ENCODE measurements at places on chromosomes 13 and 19.

- no peak for DNase-seq
Measured at GRCh38 chr19:13071444-13072187, 31.0 kb downstream of the LYL1 start.

GRCh38 chr13:106911020-106911419 lies 343.1 kb upstream of the ARGLU1 start:
- no peak for DNase-seq

- no peak for DNase-seq
Measured at GRCh38 chr13:78875792-78876580, 217.0 kb upstream of the OBI1 start.

DNA sequence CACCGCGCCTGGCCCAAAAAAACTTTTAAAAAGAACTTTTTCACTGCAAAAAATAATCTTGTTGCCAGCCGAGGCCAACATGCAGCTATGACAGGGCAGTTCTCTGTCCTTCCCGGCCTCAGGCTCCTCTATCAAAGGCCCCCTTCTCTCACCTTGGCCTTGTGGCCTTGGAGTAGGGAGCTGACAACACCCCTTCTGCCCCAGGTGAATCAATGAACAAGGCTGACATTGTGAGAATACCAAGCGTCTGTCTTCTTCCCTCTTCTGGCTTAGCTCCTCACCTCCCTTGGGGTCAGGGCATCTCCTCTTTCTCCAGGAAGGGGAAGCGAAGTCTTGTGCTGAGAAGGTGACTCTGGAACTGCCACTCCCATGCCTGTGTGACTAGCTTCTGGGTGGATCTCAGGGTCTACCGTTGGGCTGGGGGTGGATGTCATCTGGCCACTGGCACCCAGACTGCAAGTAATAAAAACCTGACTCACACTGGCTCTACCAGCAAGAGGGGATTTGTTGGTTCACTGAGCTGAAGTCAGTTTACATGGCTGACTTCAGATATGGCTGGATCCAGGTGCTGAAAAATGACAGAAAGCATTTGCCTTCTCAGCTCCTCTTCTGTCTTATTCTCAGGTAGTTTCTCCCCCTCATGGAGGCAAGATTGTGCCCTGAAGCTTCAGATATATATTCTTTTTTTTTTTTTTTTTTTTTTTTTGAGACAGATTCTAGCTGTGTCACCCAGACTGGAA lies 6.3 kb downstream of the C19orf38 start:
- DNase-seq, result peak; percentile 73

DNA sequence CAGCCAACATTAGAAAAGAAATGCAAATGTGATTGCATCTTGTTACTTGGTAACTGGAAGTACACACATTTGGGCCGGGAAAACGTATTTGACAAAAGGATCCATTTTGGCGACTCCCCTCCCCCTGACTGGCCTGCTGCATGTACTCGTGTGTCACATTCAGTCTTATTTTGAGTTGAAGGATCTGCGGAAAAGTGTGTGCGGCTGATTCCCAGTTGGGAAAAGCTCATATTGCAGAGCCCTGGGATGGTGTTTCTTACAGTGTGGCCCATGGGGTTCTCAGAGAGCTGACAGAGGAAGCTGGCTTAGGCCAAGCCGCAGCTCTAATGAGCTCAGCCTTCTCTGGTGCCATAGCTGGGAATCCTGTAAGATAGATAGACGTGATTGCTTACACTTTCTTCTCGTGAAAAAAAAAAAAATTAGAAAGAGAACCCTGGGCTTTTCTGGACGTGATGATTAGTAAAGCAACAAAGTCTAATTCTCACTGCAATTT lies 170.3 kb upstream of the ARGLU1 start:
- DNase-seq, result no peak

GRCh38 chr13:50581586-50582196 lies 261.8 kb downstream of the DLEU7 start:
- no peak for DNase-seq

DNA sequence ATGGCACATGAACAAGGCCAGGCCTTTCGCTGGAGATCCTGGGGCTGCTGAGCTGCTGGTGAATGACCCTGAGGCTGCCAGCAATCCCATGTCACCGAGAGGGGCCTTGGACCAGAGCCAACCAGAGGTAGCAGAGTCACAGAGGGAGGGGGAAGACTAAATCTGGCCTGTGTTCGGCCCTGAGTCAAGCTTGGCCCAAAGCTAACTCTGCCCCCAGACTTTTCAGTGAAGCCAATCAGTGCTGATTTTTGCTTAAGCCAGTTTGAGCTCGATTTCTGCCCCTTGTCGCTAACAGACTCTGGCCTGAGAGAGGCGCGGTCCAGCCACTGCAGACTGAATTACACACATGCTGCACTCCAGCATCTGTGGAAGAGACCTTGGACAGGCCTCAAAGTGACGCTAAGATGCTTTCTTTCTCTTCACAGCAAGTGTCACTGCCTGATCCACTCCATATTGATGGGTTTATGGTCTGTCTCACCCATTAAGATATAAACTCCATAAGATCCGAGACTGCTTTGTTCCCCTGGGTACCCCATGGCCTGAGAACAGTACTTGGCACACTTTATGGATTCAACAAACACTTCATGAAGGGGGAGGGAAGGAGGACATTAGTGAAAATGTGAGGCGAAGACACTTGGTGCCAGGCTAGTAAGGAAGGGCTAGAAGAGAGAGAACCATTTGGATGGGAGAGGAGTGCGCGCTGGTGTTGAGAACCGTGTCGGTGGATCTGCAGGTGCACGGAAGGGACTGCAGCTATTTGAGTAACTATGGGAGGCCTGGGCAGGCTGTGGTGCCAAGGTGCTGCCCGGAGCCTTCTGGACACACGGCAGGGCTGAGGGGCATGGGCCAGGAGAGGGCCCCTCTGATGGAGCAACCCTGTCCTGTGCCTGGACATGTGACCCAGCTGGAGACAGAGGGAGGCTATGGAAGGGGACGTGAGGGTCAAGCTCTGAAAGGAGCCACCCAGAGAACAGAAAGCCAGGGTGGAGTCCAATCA lies 17.6 kb downstream of the RANBP3 start:
- no peak for DNase-seq

DNA sequence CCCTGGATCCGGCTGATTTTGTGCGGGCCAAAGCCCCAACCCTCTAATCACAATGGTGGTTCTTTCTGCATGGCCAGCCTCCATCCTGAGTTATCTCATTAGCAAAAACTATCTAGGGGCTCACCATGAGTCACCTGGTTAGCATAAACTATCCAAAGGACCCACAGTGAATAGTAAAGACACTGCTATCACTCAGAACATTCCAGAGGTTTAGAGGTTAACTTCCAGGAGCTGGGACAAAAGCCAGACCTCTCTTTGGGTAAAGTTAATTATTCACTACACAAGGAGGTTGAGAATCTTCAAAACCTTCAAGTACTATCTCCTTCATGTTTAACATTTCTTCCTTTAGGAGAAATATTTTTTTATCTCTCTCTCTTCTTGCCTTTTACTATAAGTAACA lies 18.8 kb upstream of the PPP5C start:
- DNase-seq, result no peak

DNA sequence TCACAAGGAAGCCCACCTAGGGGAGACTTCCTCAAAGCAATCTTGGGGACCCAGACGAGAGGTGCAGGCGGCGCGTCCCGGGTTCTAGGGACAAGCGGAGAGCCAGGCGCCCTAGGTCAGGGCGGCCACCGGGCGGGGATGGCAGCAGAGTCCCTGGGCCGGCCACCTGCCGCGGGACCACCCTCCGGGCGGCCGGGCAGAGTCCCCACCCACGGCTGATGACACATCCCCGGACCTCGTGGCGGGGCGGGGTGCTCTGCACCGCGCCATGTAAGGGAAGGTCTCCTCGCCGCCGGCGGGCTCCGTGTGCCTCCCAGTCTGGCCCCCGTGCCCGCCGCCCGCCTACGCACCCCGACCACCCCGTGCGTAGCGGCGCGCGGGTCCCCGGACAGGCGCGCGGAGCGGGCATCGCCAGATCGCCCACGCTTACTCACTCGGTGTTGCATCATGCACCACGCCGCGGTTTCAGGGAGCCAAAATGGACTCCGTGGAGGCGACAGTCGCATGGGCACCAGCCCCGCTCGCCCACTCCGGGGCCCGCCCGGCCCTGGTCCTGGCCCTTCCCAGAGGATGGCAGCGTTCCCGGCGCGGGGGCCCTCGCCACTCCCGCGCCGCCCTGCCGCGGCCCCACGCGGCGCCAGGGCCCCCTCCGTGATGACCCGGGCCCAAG lies 643 bp downstream of the SLC7A1 start:
- peak; percentile 77 for DNase-seq

DNA sequence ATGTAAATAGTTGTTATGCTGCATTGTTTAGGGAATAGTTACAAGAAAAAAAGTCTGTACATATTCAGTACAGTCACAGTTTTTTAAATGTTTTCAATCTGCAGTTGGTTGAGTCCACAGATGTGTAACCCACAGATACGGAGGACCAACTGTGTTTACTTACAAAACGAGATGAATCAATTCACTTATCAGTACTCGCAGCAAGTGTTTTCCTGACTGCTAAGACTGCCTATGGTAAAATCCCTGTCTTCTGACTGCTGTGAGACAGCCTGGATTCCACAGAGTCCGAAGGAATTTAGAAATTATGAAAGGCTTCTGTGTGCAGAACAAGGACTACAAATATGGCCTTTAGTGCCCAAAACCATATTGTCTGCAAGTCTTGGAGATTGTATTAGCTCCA lies 45.7 kb upstream of the C1QTNF9 start:
- DNase-seq, result no peak

DNA sequence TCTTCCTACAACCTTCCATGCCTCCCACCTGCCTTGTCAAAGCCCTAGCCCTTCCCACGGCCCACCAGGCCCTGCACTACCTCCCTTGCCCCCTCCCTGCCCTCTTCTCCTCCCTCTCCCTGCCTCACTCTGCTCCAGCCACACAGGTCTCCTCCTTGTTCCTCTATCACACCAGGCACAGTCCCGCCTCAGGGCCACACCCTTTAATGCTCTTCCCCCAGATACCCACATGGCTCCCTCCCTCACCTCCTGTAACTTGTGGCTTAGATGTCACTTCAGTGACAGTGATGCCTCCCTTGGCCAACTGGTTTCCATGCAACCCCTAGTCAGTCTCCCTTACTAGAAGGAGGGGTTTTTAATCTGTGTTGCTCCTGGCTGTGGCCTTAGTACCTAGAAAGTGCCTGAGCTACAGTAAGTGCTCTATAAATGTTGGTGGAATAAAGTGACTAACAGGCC lies 1.3 kb downstream of the SIRT6 start:
- DNase-seq, result no peak

- no peak for DNase-seq
Measured at GRCh38 chr13:105814219-105814901, 721.1 kb downstream of the EFNB2 start.

- DNase-seq, result no peak
Measured at GRCh38 chr13:28100150-28101121, at the start of gene FLT3. FLT3 (minus strand) TSS chr13:28100576; CDS start chr13:28100510, 66 bp downstream.

DNA sequence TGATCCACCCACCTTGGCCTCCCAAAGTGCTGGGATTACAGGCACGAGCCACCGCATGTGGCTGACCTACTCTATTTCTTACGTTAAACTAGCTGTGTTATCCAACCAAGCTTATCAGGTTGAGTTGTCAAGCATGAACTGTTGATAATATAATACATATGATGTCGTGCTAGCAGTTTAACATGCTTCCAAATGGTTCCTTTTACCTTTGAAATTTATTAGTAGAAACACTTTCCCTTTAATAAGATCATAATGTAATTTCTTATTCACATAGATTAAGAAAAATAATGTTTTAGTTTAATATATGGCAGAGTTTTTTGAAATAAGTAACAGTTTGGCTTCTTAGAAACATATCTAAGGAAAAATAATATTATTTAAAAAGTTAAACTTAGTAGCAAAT lies 34.4 kb upstream of the VWA8 start:
- no peak for DNase-seq

DNA sequence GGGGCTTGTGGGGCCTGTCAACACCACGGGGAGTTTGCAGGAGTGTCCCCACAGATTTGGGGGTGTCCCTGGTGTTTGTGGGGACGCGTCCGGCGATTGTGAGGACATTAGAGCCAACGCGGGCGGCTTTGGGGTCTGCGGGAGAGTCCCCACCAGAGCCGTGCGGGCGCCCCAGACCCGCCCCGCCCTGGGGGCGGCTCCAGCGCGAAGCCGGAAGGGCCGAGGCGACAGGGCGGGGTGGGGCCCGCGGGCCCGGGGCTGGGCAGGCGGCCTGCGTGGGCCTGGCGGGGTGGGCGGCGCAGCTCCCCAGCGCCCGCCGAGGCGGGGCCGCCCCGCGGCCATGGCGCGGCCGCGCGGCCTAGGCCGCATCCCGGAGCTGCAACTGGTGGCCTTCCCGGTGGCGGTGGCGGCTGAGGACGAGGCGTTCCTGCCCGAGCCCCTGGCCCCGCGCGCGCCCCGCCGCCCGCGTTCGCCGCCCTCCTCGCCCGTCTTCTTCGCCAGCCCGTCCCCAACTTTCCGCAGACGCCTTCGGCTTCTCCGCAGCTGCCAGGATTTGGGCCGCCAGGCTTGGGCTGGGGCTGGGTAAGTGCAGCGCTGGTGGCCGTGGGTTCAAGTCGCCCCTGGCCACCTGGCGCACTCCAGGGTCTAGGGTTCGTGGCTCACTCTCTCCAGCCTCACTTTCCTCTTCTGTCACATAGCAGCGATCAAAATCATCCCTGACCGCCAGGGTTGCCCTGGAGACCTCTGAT lies 10.3 kb downstream of the PDE4A start:
- peak; percentile 56 for DNase-seq

- no peak for DNase-seq
Measured at GRCh38 chr13:97568850-97569249, 134.9 kb downstream of the RAP2A start.

- peak; percentile 67 for DNase-seq
Measured at GRCh38 chr19:1513499-1514294, 878 bp upstream of the ADAMTSL5 start.

DNA sequence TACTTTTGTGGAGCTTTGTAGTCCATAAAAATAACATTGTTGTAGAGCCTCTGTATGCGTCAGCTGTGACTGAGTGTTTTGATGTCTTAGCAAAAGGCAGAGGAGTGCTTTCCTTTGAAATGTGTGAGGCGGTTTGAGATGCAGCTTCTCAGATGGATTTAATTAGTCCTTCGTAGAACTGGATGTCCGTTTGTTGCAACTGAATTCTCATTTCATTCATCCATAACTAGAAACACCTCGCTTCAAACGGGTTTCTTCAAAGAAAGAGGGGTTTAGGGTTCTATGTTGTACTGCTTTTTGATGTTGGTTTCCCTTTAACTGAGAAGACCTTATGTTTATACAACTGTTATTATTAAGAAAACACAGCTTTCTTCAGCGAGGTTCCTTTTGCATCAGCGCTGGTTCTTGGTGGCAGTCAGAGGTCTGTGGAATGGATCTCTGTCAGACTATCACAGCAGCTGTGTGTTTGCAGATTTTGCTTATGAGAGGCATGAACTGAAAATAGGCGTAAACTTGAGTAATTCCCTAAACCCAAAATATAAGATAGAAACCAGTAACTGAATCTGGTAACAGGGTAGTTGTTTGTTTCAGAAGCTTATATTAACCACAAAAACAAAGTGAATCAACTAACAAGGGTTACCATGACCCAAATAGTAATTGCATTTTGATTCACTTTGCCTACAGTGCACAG lies 194.4 kb downstream of the GGACT start:
- no peak for DNase-seq

- DNase-seq, result no peak
Measured at GRCh38 chr19:33279430-33280350, 22.6 kb downstream of the CEBPA start.
